HL-60 (cell line): ENCODE measurements at places on chromosomes 4 and X.

DNA sequence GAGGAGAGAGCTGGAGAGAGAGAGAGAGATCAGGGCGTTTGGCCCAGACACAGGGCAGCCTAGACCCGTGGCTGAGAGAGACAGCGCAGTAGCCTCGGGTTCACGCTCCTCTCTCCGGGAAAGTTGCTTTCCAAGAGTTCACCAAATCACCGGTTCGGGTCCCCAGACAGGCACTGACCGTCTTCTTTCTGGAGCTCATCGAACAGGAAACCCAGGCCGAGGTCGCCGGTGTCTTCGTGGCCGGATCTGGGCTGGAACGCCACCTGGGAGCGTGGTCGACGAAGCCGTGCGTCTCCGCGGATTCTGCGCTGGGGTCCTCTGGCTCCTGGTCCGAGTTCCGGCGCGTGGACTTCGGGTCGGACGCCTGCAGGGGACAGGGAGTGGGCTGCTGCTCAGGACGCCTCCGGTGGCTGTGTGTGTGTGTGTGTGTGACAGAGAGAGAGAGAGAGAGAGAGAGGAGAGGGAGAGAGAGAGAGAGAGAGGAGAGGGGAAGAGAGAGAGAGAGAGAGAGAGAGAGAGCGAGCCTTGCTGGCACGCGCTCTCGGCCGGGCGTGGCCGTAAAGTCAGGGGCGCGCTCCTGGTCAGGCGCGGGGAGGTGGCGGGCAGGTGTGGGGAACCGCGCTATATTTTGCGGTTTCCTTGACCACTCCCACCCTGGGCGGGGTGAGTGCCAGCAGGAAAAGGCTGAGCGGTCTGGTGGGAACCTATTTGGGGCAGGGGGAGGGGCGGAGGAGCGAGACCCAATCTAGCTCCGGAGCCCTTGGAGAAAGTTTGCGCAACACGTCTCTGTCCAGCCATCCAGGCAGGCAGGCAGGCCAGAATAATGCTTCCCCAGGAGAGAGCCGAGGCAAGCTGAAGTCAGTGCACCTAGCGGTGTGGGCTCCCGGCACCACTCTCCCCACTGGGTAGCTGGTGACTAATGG is 62.1 kb downstream of the RHOXF2B start:
- DNase-seq: no peak

GRCh38 chr4:162684371-162684700 is 482.4 kb downstream of the NAF1 start:
- no peak for DNase-seq

DNA sequence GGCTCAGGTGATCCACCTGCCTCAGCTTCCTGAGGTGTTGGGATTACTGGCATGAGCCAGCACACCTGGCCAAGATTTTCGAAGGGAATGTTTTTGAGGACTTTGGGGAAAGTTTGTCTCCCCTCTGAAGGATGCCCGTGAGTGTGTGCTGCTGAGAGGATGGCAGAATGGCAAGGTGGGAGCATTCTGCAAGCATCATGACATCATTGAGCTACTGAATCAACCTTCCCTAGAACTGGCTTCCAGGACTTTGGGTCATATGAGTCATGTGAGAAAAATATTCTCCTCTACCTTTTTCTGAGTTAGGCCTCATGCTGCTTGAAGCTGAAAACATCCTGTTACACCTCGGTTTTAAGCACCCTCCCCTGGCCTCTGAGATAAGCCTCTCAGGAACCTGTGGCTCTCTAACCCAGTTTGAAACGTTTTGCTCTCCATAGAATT is 31.0 kb downstream of the TMEM131L start:
- DNase-seq: no peak

- no peak for DNase-seq
Measured at GRCh38 chr4:33407496-33407895, 2687.3 kb downstream of the PCDH7 start.

DNA sequence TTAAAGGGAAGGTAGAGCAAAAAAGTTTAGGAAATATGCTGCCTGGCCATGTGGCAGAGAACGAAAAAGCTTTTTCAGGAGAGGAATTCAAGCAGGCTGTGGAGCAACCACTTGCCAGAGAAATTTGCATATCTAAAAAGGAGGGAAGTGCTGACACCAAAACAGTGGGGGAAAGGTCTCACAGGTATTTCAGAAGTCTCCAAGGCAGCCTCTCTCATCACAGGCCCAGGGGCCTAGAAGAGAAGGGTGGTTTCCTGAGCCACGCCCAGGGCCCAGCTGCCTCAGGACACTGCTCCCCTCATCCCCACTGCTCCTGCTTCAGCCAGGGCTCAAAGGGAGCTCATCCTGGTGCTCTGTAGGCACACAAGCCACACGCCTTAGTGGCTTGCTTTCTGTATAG is 29.9 kb upstream of the STS start:
- no peak for DNase-seq

DNA sequence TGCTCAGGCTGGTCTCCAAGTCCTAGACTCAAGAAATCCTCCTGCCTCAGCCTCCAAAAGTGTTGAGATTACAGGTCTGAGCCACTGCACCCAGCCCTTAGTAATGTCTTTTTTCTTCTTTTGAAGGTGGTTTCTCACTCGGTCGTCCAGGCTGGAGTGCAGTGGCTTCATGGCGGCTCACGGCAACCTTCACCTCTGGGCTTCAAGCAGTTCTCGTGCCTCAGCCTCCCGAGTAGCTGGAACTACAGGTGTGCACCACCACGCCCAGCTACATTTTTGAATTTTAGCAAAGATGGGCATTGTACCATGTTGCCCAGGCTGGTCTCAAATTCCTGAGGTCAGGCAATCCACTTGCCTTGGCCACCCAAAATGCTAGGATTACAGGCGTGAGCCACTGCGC is 32.3 kb upstream of the ASMTL start:
- no peak for DNase-seq

GRCh38 chr4:173018446-173018845 is 150.2 kb upstream of the GALNT7 start:
- DNase-seq: no peak

DNA sequence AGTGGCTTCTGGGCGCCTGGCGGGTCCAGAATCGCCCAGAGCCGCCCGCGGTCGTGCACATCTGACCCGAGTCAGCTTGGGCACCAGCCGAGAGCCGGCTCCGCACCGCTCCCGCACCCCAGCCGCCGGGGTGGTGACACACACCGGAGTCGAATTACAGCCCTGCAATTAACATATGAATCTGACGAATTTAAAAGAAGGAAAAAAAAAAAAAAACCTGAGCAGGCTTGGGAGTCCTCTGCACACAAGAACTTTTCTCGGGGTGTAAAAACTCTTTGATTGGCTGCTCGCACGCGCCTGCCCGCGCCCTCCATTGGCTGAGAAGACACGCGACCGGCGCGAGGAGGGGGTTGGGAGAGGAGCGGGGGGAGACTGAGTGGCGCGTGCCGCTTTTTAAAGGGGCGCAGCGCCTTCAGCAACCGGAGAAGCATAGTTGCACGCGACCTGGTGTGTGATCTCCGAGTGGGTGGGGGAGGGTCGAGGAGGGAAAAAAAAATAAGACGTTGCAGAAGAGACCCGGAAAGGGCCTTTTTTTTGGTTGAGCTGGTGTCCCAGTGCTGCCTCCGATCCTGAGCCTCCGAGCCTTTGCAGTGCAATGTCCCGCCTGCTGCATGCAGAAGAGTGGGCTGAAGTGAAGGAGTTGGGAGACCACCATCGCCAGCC is at the start of gene ATOH1:
ATOH1 (plus strand) TSS at position 422 of the 663 bp plus-strand sequence; CDS start at position 596, 174 bp downstream.
- DNase-seq: no peak

- no peak for DNase-seq
Measured at GRCh38 chr4:183469285-183469684, 24.8 kb downstream of the CDKN2AIP start.

GRCh38 chr4:160836431-160836830 is 1327.4 kb downstream of the FSTL5 start:
- no peak for DNase-seq
